Breast epithelium (tissue), 4 donors: ENCODE measurements at places on chromosomes 12 and 14. TPM values are rescaled to one million over a fixed set of nuclear protein-coding genes. Genes with fewer than 3 reads are reported as not detected.

GLS2 gene
- 4.6 TPM for total RNA-seq

GRCh38 chr12:132633901-132634300, 15.3 kb downstream of the P2RX2 start:
- no peak for DNase-seq

DNA sequence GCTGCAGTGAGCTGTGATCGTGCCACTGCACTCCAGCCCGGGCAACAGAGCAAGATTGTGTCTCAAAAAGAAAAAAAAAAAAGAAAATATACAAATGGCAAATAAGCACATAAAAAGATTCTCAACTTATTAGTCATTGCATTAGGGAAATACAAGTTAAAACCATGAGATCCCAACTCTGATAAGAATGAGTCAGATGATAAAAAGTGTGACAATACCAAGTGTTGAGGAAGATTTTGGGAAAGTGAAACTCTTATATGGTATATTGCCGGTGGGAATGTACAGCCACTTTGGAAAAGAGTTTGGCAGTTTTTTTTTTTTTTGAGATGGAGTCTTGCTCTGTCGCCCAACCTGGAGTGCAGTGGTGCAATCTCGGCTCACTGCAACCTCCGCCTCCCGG, 7.6 kb upstream of the PRPF40B start:
- DNase-seq, result no peak

DNA sequence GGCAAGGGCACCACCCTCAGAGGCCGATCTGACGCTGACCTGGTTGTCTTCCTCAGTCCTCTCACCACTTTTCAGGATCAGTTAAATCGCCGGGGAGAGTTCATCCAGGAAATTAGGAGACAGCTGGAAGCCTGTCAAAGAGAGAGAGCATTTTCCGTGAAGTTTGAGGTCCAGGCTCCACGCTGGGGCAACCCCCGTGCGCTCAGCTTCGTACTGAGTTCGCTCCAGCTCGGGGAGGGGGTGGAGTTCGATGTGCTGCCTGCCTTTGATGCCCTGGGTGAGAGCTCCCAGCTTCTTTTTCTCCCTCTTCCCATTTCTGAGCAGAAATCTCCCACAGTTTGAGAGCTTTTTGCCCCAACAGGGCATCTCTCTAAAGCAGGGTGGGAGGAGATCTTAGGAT, 1.8 kb downstream of the OAS1 start:
- no peak for DNase-seq

GRCh38 chr14:33016613-33017012, 77.9 kb downstream of the NPAS3 start:
- no peak for DNase-seq
